ENCODE measurements at places on chromosomes 5 and 9.

DNA sequence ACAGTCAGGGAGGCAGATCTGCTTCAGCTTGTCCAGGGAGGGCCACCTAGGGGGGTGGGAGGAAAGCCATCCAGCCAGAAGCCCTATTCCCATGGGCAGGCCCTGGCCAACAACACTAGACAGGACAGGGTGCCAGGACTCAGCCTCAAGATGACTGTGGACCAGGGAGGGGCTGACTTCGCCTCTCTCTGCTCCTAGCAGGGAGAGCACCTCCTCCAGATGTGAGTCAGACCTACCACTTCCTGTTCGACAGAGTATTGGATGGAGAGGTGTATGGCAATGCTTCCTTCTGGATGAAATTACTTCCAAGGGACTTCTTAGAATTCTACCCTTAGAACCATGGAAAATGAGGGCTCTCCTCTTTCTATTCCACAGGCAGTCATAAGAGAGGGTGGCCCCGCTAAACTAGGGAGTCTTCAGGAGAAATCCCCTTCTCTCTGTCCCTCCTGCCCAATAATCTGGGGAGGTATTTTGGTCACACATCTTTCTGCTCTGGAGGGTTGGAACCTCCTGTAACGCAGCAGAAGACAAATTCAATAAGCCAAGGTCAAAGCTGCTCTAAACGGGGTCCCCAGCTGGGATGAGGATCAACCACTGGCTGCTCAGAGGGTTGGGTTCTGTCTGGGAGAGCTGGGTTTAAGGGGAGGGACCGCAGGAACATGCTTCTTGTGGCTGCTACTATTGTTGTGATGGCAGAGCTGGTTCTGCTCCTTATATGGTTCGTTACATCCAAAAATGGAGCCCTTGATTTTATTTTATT, 23.2 kb upstream of the RCL1 start:
- no peak for DNase-seq

GRCh38 chr5:153719324-153719723, 228.9 kb downstream of the GRIA1 start:
- no peak for DNase-seq

GRCh38 chr5:176362233-176362490, 598 bp upstream of the KIAA1191 start:
- DNase-seq, result no peak

- DNase-seq, result no peak
Measured at GRCh38 chr5:126805063-126805462, 28.1 kb downstream of the LMNB1 start.

DNA sequence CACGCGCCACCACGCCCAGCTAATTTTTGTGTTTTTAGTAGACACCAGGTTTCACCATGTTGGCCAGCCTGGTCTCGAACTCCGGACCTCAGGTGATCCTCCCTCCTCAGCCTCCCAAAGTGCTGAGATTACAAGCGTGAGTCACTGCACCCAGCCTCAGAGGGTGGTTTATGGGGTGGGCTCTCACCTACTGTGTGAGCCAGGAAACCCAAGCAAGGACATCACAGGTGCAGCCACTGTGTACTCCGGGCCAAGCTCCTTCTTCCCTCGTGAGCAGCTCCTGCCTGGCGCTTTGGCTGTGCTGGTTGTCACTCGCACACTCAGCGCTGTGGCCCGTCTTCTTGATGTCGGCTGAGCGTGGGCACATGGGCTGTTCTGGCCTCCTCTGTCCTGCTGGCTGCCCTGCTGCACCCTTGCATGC, 70.1 kb downstream of the WNK2 start:
- no peak for DNase-seq

GRCh38 chr5:42061121-42061520, 136.0 kb downstream of the FBXO4 start:
- DNase-seq, result no peak

GRCh38 chr5:106205916-106206571, 1464.7 kb downstream of the EFNA5 start:
- DNase-seq, result no peak

DNA sequence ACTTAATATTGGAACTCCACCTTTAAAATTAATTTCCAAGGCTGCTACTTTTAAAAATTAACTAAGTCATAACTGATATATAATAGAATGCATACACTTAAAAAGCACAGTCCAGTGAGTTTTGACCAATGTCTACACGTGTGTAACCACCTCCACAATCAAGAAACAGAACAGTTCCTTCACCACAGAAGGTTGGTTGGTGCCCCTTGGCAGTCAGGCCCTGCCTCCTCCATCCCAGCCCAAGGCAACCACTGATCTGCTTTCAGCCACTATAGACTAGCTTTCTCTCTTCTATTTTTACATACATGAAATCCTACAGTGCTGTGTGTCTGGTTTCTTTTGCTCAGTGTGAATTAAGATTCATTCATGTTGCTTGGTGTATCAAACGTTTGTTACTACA, 215.2 kb downstream of the CRB2 start:
- no peak for DNase-seq

DNA sequence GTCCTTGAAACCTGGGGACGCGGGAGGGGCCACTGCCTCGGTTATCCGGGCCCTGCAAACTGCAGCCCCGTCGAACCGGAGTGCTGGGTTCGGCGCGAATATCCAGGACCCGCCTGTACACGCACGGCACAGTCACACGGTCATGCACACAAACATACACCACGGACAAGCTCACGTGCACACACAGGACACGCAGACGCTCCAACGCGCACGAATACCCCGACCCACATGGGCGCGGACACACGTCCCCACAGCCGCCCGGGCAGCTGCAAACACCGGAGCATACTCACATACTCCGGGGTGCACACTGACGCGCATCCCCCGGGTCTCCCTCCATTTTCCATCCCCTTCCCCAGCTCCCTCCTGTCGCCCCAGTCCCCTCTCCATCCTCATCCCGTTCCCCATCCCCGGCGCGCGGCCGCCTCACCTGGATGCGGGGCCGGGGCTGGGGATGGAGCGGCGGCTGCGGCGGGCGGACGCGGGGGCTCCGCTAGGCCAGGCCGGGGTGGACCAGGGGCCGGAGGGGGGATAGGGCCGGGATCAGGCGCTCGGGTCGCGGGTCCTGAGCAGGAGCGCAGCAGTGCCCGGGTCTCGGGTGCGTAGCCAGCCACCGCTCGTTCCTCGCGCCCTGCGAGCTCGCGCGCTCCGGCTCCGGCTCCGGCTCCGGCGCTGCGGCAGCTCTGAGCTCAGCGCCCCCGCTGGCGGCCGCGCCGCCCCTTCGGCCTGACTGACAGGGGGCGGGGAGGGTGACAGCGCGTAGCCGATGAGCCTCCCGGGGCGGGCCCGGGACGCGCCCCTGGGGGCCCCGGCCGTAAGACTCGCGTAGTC, at the start of the genes EIF4E1B and SNCB:
Gene EIF4E1B (plus strand): TSS at position 823 of the 828 bp plus-strand sequence. CDS start 12,113 bp downstream, outside the sequence.
Gene SNCB (minus strand): TSS at position 682 of the 828 bp plus-strand sequence. CDS start 880 bp downstream, outside the sequence.
- no peak for DNase-seq

DNA sequence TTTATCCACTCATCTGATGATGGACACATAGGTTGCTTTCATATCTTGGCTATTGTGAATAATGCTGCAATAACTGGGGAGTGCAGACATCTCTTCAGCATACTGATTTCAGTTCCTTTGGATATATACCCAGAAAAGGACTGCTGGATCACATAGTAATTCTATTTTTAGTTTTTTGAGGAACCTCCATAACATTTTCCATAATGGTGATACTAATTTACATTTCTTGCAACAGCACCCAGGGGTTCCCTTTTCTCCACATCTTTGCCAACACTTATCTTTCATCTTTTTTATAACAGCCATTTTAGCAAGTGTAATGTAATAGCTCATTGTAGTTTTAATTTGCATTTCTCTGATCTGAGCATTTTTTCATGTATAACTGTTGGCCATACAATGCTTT, 34.1 kb upstream of the NR4A3 start:
- no peak for DNase-seq

DNA sequence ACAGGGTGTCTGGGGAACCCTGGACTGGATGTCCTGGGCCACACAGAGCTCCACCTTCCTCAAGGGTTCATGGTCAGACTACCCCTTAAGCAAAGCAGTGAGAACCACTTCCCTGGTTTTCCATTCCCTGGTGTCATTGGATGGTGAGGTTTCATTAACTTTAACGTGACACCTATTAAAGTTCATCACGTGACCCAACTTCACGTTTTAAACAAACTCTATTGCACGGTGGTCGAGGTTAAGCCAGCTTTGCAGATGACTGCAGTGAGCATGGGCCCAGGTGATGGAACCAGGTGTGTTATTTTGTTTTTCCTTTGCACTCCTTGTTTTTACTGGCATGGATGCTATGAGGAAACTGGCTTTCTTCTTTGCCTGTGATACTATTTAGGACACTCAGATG, 385.7 kb upstream of the IRX1 start:
- DNase-seq, result no peak
